ENCODE measurements at places on chromosomes 7 and 10.

DNA sequence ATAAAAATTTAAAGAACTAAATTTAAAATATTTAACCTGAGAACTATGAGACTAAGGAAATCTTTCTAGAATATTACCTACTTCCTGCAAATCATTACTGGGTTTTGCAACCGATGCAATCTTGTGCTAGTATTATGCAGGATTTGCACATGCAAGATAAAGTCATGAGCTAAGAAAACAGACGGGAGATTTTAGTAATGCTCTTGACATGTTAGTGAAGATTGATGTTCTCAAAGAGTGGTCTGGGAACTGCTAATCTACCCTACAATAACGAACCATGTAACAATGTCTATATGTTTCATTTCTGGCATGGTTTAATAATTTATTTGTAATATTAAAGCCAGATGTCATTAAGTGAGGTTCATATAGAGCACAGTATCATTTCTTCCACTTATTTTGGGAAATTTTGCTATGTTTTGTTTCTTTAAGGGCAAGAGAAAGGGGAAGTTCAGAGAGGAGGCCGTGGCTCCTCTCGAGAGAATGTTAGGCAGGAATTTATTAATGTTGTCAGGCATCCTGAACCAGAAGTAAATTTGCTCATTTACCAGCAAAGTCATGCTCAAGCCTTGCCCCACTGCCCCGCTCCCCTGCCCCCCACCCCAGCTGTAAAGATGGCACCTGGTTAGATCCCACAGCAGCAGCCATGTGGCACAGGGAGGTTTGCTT lies 22.8 kb downstream of the LRRC17 start:
- no peak for DNase-seq

- DNase-seq, result no peak
Observed at GRCh38 chr7:158683541-158683940, 21.1 kb downstream of the NCAPG2 start.

DNA sequence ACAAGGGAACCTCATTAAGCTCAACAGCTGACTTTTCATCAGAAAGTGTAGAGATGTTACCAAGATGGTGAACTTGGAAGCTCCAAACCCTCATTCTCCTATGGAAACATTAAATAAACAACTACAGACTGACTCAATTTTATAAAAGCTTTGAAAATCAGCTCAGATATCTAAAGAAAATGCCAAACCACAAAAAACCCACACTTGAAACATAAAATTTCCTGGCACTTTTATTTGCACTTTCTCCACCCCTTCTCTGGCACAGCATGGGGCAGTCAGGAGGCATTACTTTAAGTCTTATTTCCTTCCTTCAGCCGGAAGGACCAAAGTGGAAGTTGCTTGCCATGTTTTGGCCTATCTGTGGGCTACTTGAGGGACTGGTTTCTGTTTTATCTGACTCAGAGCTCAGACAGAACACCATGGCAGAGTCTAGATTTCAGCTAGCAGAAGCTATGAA lies 114.7 kb downstream of the ODAD2 start:
- no peak for DNase-seq

DNA sequence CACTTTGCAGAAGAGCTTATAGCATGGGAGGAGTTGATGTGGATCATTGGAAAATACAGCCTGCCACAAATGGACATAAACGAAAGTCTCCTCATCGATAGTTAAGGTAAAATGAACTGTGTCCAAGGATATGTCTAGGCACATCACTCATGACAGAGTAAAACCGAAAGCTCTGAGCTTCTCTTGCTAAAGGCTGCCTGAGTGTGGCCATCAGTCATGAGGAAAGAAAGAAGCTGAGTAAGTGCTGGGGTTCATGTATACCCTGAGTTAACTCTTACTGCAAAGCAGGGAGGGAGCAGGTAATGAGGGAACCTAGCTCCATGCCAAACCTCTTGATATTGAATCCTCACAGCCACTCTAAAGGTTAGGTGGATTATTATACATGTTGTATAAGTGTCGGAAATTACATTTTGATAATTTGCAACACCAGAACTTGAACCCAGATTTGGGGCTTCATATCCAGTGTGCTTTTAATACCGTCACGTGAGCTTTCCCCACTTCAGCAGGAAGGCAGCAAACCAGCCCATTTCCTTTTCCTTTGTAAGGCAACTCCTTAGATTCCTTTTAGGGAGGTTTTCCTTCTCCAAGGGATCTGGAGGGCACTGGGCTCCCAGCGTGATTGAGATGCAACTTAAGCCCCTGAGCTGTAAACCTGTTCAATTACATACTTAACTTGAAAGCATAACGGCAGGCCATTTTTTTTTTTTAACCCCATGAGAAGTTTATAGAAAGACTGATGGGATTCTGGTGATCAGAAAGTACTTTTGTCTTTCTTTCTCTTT lies 215.0 kb downstream of the PHF14 start:
- no peak for DNase-seq

GRCh38 chr10:72702868-72703581 lies 11.1 kb downstream of the MCU start:
- no peak for DNase-seq

- DNase-seq, result peak; percentile 16
Observed at GRCh38 chr10:130127364-130128061, 8.7 kb upstream of the GLRX3 start.

DNA sequence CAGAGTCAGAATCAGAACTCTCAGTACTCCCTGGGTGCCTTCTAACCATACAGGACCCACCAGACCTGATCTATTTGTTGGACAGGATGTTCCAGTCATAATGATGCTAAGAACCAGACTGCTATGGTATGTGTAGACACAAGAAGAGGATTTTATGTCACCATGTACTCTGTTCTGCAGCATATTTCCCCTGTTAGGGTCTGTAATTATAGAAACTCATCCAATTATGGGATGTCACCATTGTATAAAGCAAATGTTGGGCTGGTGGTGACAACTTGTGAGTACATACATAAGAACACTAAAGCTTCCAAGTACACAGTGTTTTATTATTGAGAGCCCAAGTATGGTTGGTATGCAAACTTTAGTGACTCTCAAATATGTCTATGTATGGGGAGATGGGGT lies 67.1 kb upstream of the AGBL3 start:
- no peak for DNase-seq

DNA sequence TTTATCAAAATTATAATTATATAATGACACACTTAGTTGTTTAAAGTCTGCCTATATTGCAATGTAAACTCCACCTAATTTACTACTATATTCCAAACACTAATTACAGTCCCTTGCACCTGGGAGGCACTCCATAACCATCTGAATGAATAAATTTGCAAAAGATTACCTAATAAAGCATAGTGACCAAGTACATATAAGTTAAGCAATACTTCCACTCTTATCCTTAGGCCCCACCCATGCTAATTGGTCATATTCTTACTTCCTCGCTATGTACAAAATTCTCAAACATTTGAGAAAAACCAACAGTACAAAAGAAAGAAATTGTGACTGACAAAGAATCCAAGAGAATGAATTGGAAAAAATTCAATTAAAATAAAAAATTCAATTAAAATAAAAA lies 65.3 kb downstream of the ZFAND4 start:
- DNase-seq, result no peak
